LHCN-M2 (cell line): ENCODE measurements at places on chromosomes 12 and 14. TPM values are rescaled to one million over a fixed set of nuclear protein-coding genes. Genes with fewer than 3 reads are reported as not detected.

Gene NPFF
- not detected in 2 replicates for total RNA-seq

Gene KRT86
- total RNA-seq, result 0.06 TPM in 1 of 2 replicates, not detected in the other

Gene GUCY2C
- total RNA-seq, result not detected in 2 replicates

Gene KRT75
- total RNA-seq, result not detected in 2 replicates

- peak; percentile 37 for DNase-seq
Observed at GRCh38 chr14:81516986-81517797, 16.5 kb downstream of the SEL1L start.

- DNase-seq, result peak; percentile 58
Observed at GRCh38 chr12:49622501-49623141, 740 bp upstream of the PRPF40B start.

- DNase-seq, result no peak
Observed at GRCh38 chr14:51307551-51307950, 67.5 kb downstream of the TMX1 start.

DNA sequence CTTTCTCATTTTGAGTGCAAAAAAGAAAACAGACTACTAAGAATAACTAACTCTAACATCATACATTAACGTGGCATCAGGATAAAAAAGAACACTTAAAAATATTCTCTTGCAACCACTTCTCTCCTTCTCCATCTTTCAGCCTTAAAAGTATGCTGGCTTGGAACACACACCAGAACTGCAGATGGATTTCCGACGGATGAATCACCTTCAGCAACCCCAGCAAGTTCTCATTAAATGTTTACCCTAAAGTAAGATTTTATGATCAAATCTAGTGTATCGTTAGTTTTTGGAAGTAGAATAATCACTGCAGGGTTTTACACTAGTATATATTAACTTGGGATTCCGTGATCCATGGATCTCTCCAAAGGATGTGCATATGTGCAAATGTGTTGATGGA is 1.2 kb downstream of the NEK9 start:
- DNase-seq, result peak; percentile 60

DNA sequence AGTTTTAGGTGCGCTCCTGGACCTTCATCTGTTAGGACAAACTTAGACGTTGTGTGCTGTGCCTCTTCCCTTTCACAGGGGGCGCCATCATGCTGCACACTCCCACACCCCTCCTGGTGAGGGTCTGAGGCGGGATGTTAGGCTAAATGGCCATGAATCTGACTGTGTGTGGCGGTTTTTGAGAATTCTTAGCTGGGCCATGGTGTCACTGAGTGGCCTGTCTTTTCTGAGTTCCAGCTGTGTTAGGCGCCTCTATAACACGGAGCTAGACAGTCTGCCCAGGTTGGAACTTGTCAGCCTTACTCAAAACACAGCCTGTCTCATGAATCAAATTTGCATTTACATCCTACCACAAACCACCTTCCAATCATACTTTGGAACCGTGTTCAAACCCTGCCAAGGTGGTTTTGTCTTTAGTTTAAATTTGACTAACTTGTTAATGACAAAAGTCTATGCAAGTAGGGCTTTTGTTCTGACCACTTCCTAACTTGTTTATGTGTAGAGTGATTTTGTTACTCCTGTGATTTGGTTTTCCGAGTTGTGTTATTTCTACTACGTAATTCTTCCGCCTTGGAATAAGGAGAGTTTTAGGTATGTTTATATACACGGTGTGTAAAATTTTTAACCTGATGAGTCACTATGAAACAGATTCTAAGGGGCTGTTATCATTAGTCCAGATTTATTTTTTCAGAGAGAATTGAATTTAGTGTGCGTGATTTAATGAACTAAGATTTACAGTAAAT is 19.6 kb downstream of the ACVR1B start:
- DNase-seq, result no peak

GRCh38 chr12:91225316-91225715 is 42.7 kb upstream of the DCN start:
- peak; percentile 46 for DNase-seq

GRCh38 chr12:56768424-56768823 is 5.3 kb downstream of the HSD17B6 start:
- DNase-seq, result no peak

DNA sequence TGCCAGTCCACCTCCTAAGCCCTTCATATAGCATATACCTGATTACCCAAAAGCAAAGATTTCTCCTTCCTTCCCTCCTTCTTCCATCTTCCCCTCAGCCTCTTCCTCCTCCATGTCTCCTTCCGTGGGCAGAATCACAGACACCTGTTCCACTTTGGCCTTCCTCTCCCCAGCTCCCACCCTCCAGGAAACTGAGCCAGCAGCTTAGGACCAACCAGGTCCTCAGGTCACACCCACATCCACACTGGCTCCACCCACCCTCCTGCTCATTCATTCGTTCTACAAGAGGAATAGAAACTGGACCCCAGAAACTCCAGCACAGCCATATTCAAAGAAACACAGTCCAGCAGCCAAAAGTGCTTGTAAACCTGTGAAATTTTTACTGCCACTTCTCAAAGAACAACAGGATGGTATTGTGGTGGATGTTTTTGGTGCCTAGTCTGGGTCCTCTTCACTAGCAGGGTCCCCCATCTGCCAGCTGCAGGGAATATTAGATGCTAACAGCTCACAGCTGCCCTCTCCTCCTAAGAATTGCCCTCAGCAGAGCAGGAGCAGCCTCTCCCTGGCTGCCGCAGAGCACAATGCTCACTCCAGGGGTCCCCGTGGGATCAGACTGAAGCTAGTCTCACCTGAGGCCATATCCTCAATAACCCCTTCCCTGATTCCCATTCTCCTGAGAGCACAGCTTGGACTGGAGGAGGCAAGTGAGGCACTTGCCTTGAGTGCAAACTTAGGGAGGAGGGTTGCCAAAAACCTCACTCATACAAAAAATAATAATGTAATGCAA is 18.4 kb downstream of the CMKLR1 start:
- no peak for DNase-seq

- DNase-seq, result peak; percentile 83
Observed at GRCh38 chr12:127083008-127083949, 1183.7 kb upstream of the TMEM132C start.

DNA sequence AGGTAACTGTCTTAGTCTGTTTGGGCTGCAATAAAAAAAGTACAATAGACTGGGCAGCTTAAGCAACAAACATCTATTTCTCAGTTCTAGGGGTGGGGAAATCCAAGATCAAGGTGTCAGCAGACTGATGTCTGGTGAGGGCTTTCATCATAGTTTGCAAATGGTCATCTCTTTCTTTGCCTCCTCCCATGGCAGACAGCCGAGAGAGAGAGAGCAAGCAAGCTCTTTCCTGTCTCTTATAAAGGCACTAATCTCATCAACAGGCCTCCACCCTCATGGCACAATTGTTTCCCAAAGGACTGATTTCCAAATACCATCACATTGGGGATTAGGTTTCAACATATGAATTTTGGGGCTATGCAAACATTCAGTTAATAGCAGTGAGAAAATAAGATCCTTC is 445.6 kb upstream of the FLRT2 start:
- no peak for DNase-seq

DNA sequence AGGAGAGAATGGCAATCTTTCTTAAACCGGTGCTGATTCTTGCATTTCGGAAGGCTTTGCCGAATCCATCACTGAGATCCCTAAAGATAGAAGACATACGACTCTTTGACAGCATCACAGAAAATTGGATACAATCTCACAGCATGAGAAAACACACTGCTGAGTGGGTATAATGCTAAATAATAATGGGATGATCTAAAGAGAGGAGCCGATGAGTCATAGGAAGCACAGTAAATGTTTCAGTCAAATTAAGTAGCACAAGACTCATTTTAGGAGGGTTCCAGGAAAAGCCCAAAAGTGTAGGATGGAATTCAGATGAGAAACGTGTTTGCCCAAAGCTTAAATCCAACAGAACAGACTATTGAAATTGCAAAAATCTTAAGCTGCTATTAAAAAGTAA is 81.7 kb downstream of the CPNE8 start:
- no peak for DNase-seq

GRCh38 chr12:126960709-126961108 is 1306.3 kb upstream of the TMEM132C start:
- no peak for DNase-seq
